NCI-H1694 treated with DMSO at 0.1 percent for 48 hours (cell line): ENCODE measurements at places on chromosomes 4 and X.
A peak's percentile ranks its signal among the peaks of the same experiment; 100 is the strongest.

- DNase-seq, result no peak
Measured at GRCh38 chrX:113001836-113002235, 161.2 kb upstream of the AMOT start.

- no peak for DNase-seq
Measured at GRCh38 chrX:129694805-129695204, 40.0 kb upstream of the APLN start.

DNA sequence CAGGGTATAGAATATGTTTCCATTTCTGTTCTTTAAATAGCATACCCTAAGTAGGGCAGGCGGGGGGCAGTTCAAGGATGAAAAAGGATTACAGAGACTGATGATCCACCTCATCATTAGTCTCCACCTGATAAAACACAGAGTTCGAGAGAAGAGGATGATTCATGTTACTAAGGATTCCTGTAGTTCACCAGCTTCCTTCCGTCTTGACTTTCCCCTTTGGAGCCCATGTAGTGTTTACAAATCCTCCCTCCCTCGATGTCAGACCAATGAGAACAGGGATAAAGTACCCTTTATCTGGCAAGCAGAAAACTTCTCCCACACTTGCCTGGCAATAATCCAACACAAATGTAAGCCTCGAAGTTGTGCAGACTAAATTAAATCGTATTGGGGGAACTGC lies 526.3 kb upstream of the FAM241A start:
- DNase-seq, result no peak

DNA sequence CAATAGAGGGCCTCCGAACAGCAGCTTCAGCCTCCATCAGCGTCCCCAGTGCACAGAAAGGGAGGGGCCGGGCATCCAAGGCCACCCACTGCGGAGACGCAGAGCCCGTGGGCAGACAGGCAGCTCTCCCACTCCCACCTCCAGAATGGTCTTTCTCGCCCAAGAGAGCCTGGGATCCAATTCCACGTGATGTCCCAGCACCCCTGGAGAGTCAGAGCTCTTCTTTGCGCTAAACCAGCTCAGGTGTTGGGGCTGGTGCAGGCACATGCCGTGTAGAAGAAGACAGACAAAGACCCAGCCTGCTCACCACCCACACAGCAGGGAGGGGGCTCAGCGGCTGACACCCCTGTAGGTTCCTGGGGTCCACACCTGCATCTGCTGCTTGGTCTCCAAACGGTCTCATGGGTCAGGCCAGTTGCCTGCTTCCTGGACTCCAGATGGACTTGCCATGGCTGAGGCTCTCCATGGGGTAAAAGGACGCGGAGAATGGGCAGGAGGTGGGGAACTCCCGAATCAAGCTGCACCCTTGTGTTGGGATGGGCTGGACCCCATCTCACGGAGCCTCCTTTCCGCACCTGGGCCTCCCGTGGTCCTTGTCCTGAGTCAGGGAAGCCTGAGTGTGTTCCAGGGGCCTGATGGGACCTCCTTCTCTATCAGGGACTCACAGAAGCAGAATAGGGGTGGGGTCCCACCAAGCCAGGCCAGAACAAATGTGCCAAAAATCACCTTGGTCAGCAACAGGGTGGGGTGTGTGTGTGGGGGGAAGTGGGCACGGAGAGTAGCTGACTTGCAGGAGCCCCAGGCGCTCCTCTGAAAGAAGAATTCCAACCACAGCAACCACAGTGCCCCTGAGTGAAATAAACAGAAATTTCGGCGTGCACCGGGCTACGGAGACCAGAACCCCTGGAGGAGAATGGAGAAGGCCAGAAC lies 11.6 kb upstream of the ASMTL start:
- DNase-seq, result no peak

DNA sequence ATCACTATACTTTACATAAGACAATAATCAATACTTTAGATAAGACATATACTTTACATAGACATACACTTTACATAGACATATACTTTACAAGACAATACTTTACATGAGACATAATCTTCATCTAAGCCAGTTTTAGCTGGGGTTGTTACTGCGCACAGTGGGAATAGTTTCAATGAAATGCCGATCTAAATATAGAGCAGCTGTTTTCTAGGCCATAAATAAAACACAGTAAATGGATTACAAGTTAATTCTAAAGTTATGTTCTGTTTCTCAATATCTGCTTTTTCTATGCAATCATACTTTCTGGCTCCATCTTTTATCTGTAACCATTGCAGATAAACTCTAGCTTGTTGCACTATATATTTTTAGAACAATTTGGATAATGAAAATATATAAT lies 1470.6 kb upstream of the PABPC4L start:
- DNase-seq, result no peak

- no peak for DNase-seq
Measured at GRCh38 chr4:55358246-55358645, 12.2 kb downstream of the SRD5A3 start.

- DNase-seq, result no peak
Measured at GRCh38 chrX:51697397-51697796, 12.9 kb upstream of the CENPVL1 start.

- DNase-seq, result no peak
Measured at GRCh38 chrX:124217304-124218251, 114.9 kb upstream of the TEX13D start.

DNA sequence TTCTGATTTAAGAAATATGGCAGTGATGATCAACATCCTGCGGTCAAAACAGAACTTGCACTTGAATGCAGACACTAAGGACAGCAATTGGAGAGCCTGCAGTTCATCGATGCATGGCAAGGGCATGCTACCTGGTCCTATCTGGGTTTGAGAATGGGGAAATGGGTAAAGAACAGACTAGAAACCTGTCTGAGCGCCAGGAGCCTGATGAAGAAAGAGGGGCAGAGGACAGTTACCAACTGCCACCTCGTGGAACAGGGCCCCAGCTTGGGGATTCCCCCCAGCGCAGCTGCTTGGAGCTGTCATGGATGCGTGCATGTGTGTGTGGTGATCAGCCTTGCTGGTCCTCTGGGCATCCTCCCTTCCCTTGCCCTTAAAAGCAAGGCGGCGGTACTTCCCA lies 30.2 kb upstream of the NKRF start:
- no peak for DNase-seq

GRCh38 chrX:70554081-70554480 lies 109.4 kb downstream of the DLG3 start:
- DNase-seq, result no peak

DNA sequence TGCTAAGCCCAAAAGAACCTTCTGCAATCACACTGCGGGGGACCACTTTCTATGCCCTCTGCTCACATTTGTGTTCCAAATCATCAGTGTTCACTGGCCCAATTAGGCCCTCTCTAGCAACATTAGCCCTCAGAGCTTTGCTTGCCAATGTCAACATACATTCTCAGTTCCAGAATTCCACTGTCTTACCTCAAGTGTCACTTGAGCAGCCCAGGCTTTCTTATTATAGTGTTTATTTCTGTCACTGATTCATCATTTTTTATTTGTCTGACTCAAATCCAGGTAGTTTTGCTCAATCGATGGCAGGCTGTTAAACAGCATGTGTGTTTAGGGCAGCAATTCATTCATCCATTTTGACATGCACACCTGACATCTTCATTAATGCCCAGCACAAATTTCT lies 291.2 kb downstream of the TEX13A start:
- no peak for DNase-seq

DNA sequence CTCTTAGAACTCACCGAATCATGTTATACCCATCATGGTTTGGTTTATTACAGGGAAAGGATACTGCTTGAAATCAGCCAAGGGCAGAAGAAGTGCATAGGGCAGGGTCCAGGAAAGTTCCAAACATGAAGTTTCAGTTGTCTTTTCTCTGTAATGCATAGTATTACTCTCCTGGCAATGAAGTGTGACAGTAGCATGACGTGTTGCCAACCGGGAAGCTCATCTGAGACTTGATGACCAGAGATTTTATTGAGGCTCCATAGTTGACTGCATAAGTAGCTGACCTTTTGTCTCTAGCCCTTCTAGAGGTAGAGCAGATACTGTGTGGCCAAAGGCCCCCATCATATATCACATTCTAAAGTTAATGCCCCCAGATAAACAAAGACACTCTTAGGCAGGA lies 72.1 kb downstream of the BEND4 start:
- DNase-seq, result no peak

- DNase-seq, result no peak
Measured at GRCh38 chr4:141238186-141238585, 17.5 kb downstream of the ZNF330 start.

DNA sequence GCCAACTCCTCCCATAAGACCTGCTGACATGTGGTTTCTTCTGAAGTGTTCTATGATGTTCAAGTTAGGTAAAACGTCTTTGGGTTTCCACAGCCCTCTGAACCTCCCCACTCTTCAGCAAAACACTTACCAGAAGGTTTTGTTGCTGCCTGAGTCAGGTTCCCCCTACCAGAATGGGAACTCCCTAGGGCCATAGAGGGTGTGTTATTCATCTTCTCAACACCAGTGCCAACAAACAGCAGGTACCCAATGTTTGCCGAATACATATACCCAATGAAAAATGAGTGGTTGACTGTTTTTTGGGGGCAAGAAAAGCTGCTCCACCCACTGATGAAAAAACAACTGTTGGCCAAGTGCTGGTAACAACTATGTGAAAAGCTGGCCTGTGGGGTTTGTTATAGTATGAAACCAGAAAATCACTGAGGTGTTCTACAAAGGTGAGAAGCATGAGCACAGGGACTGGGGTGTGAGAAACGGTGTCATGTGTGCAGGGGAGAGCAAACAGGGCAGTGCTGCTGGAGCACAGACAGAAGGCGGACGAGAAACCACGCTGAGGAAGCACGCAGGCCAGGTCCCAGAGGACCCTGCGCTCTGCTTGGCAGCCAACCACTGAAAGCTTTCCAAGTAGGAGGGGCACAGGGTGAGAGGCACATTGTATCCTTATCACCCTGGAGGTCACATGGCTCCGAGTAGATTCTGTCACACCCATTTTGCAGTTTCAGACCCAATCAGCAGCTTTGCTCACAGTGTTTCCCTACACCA lies 28.8 kb downstream of the ATP8A1 start:
- DNase-seq, result no peak

- DNase-seq, result no peak
Measured at GRCh38 chr4:52126226-52126625, 75.1 kb downstream of the SPATA18 start.

DNA sequence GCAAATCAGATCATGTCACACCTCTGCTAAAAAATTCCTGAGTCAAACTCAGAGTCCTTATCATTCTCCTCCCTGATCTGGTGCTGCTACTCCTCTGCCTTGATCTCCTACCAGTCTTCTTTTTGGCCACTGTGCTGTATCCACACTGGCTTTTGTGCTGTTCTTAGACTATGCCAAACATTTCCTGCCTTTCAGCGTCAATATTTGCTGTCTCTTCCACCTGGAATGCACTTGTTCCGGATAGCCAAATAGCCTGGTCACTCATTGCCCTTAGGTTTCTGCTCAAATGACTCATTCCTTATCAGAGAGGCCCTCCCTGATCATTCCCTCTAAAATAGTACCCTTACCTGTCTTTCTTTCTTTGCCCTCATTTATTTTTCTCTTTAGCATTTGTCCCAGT lies 24.4 kb upstream of the RP2 start:
- DNase-seq, result no peak

DNA sequence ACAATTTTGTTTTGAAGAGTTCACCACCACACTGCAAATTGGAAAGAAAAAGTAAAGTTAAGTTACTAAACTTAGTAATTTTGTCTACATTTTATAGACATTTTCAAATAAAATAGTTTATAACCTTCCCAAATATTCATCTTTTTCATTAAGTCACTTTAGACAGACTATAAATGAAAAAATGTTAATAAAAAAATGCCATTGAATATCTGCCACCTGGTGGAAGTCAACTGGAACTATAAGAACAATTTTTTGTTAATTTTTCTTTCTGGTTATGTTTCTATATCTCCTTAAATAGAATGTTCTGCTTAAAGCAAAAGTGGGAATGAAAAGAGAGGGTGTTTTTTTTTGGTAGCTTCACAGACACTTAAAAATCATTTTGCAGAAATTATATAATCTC lies 534.4 kb upstream of the PCDH10 start:
- peak; percentile 4 for DNase-seq

DNA sequence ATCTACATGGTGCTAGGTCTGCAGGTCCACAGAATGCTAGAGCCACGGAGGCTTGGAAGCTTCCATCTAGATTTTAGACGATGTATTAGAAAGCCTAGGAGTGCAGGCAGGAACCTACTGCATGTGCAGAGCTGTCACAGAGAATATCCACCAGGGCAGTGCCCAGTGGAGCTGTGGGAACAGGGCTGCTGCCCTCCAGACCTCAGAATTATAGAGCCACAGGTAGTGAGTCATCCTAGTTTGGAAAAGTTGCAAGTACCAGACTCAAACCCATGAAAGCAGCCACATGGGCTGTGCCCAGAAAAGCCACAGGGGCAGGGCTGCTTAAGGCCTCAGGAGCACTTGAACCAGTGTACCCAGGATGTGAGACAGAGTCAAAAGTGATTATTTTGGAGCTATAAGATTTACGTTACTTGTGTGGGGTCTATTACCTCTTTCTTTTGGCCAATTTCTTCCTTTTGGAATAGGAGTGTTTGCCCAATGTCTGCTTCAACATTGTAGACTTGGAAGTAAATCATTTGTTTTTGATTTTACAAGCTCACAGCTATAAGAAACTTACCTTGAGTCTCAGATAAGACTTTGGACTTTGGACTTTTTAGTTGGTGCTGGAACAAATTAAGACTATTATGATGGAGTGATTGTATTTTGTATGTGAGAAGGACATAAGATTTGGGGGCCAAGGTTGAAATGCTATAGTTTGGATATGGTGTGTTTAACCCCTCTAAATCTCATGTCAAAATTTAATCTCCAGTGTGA lies 143.5 kb upstream of the CHRDL1 start:
- DNase-seq, result no peak

DNA sequence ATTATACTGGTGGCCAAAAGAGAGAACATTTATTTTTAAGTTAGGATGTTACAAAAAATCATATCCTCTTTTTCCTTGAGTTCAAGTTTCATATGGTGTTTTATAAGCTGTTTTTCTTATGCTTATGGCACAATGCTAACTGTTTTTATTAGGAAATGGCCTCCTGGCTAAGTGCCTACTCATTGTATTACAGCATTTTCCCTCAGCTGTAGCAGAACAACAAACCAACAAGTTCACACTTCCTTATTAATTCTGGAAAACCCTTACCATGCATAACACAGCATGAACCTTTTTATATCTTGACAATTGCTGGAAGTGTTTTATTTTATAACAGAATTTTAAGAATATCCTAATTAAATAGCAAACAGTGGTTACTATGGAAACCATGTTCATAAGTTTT lies 165.8 kb downstream of the GASK1B start:
- no peak for DNase-seq

DNA sequence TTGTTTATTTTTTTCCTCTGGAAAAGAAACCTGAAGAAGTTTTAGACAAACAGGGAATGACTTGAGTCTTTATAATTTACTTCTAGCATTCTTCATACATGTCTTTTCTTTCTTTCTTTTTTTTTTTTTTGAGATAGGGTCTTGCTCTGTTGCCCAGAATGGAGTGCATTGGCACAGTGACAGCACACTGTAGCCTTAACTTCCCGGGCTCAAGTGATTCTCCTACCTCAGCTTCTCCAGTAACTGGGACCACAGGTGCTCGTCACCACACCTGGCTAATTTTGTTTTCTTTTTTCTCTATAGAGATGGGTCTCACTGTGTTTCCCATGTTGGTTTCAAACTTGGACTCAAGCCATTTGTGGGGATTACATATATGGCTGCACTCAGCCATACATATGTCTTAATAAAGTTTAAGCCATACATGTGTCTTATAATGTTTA lies 71.8 kb downstream of the RAPGEF2 start:
- DNase-seq, result no peak

- no peak for DNase-seq
Measured at GRCh38 chr4:8582436-8582835, 2.2 kb downstream of the GPR78 start.

- DNase-seq, result peak; percentile 89
Measured at GRCh38 chr4:158805635-158806471, 37.0 kb downstream of the FNIP2 start.
